Jurkat, Clone E6-1 (cell line): ENCODE measurements at places on chromosomes 13 and 19.

GRCh38 chr19:1446713-1447481 lies 3.0 kb upstream of the APC2 start:
- no peak for DNase-seq

DNA sequence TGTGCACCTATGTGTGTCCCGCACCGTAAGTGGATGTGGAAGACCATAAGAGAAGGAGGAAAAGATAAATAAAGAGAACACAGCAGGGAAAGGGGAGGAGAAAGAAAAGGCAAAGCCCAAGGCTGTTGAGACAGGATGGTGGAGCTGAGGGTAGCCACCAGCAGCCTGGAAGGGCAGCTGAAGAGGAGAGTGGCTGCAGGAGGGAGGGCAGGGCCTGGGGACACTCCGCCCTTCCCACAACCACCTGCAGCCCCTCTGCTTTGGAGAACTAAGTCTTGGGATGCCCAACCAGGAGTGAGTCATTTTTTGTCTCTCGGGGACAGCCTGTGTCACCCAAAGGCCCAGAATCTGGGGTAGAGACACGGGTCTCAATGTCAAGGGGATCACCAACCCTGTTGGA lies 26.4 kb upstream of the CCNE1 start:
- DNase-seq, result no peak

- DNase-seq, result no peak
Observed at GRCh38 chr13:112781287-112781686, 91.4 kb downstream of the ATP11A start.

DNA sequence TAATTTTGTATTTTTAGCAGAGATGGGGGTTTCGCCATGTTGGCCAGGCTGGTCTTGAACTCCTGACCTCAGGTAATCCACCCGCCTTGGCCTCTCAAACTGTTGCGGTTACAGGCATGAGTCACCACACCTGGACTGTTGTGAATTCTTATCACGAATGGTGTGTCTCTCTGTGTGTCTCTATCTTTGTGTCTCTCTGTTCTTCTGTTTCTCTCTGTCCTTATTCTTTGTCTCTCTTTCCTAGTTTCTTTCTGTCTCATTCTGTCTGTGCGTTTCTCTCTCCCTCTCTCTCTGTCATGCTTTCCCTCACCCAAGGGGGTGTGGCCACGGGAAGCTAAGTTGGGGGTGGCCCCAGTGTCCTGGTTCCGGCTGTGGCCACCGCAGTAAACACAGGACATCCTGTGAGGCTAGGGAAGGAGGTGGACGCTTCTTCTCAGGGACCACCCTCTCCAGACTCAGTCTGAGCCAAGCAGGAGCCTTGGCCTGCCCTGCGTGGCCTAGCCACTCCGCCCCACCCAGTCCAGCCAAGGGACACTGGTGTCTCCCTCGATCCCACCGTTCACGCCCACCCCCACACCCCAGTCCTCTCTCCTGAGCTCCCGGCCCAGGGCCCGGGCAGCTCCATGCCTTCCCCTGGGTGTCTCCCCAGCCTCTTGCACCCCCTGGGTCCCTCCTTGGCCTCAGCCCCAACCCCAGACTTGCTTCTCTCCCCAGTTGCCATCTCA lies 3.9 kb upstream of the PRX start:
- DNase-seq, result no peak

GRCh38 chr19:33000510-33000909 lies 28.5 kb downstream of the FAAP24 start:
- DNase-seq, result peak; percentile 71
